ENCODE measurements at places on chromosomes 7 and 10.

GRCh38 chr10:119713744-119714483, 11.9 kb upstream of the INPP5F start:
- DNase-seq, result no peak

DNA sequence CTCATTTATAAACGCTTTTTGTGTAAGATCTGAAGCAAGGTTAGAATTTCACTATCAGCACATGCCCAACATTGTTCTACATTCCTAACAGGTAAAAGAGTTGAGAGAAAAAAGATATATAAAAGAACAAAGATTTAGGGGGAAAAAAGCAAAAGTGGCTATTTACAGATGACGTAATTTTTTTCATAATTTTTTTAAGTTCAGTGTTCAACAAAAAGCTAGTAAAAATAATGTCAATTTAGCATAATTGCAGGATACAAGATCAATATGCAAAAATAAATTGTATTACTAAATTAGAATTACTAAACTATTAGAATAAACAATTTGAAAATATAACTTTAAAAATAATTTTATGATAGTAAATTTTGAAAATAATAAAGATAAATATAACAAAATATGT, 405.0 kb downstream of the SEMA3D start:
- DNase-seq, result no peak

DNA sequence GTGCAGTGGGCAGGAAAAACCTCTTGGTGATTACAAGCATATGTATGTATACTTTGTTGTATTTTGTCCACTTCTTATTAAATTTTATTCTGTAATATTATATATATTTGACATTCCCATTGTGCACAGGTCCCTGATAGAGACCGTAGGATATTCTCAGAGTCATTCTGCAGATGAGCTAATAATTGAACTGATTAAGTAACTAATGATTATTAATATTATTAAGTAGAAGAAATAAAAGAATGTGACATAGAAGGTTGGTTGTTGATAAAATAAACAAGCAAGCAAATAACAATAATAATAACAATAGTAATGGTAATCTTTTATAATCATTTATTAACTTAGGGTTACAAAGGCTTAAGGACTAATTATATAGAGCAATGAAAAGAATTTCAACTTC, 780.6 kb upstream of the ZWINT start:
- no peak for DNase-seq

DNA sequence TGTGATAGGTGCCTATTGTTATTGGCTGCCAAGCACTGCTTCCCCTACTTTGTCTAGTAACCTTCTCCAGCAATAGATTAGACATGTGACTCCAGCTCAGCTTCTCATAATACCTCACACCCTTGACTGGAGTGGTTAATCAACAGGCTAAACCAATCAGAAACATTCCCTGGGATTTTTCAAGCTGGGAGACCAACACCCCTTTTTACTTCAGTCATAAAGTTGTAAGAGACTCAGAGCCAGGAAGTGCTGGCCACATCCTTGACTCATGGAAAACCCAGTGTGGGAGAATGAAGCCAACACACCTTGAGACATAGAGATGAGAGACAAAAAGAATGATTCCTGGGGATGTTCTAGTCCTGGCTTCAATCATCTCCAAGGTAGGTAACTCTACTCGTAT, 62.6 kb upstream of the HECTD2 start:
- no peak for DNase-seq

DNA sequence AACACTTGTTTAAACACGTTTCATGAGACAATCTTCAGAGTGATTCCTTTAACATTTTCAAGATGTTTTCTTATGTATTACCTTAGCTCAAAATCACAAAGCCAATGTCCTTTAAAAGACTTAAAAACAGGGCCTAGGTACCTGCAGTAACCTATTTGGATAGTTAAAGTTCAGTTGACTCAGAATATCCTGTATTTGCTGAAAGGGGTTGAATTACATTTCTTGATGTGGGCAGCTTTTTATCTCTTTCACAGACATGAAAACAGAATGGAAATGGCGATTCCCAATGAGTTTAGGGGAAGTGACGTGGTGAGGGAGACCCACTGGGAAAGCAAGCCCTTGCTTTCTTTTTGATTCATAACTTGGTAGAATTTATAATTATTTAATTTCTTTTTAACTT, 324.4 kb upstream of the AOAH start:
- no peak for DNase-seq

DNA sequence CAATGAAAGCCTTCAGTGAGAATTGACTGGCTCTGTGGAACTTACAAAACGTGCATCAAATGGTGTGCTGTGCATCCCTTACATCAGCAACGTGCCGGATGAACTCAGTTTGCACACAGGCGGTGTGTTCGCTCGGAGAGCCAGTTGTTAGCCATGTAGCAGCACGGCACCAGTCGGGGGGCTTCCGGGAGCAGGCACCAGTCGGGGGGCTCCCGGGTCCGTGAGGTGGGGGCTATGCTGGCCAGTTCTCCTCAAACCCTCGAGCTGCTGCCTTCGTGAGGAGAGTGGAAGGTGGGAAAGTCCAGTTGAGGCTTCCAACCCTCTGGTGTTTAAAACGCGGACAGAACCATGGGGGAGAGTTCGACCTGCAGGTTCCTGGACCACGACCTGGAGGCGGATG, 34.9 kb upstream of the UTF1 start:
- DNase-seq, result no peak

Data from memory B cell (primary cell).